ENCODE measurements at places on chromosomes 6 and 20.

GRCh38 chr20:22562620-22563019 is 21.8 kb downstream of the FOXA2 start:
- DNase-seq, result no peak

DNA sequence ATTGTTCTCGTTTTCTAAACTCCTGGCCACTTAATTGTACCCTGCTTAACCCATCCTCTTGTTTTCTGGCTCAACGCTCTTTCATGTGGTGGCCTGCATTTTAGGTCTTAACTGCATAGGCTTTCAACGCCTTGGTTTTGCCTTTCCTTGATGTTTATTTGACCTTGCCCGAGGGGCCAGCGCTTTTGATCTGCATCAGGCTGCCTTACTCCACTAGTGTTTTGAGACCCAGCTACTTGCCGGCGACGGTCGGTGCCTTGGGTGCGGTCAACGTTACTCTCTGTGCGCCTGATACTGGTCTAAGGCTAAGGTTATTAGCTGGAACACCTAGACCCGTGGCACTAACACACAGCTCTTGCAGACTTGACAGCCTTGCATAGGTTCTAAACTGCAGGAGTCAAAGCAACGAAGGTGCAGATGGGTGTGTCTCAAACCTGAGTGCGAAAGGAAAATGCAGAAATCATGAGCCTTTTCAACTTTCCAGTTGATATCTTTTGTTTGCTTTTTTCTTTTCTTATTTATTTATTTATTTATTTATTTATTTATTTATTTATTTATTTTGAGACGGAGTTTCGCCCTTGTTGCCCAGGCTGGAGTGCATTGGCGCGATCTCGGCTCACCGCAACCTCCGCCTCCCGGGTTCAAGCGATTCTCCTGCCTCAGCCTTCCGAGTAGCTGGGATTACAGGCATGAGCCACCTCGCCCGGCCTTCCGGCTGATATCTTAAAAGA is 138.8 kb downstream of the HFE start:
- no peak for DNase-seq

DNA sequence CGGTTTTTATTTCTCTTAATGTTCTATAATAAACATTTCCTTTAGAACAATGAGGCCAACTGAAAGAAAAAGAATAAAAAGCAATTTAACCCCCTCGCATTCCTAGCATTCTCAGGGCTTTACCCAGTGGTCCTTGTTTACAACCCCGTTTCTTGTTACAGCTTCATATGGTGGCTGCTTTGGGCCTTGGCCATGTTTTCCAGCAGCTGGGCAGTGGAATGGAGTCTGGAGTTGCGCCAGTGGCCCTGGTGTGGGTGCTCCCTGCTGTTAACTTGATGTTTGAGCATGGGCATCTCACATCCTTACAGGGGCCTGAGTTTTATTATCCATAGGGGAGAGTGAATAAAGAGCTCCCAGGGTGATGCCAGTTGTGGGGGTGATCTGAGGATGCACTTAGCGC is 18.8 kb downstream of the EFCAB8 start:
- DNase-seq, result no peak

- no peak for DNase-seq
These were observed 39.6 kb upstream of the NOX3 start for GRCh38 chr6:155495011-155495768.

- DNase-seq, result no peak
These were observed 81.5 kb upstream of the NHSL1 start for GRCh38 chr6:138580801-138581200.

GRCh38 chr20:48671141-48671540 is 156.7 kb downstream of the PREX1 start:
- DNase-seq, result no peak

GRCh38 chr6:83853178-83854000 is at the start of gene RIPPLY2:
RIPPLY2 (plus strand) TSS chr6:83853360; CDS start chr6:83853417, 57 bp downstream.
- no peak for DNase-seq

- no peak for DNase-seq
These were observed 182.4 kb downstream of the KHDC1L start for GRCh38 chr6:73042892-73043291.

DNA sequence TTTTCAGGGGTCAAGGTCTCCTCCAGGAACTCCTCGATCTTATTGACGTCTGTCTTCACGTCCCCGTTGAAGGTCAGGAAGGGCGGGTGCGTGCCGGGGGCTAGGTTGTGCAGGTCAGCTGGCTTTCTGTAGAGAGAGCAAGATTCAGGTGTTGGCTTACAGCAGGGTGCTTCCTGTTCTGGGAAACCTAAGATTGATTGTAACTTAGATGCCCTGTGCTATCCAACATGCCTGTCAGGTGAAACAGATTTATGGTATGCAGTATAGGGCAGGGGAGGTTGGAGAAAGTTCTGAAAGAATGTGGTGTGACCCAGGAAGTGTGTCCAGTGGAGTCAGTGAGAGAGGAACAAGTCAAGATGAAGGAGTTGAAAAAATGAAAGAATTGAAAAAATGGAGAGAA is 66.4 kb downstream of the CLIC5 start:
- DNase-seq, result no peak

DNA sequence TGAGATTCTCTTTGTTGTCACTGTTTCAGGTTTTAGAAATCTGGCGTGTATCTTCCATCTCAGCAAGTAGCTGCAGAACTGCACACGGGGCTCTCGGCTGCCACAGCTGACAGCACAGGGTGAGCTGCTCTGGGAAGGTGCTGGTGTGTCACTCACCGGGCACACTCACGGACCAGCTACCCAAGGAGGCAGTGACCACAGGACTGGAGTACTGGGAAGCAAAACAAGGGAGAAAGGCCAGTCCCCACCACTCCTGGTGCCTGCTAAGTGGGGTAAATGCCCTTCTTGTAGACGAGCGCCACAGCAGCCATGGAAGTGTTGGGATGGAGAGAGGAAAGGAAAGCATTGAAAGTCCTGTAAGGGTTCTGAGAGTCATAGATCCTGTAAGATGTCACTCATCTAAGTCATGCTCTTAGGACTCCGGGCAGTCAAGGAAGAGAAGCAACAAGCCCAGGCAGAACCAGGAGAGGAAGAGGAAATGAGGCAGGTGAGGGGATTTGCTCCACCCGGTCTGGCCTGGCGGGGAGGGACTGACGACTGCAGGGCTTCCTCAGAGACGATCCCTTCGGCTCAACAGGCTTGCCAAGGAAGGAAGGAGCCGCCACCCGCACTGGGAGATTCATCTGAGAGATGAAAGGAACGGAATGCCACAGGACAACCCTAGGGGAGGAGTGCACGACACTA is 48.1 kb downstream of the PRDM1 start:
- no peak for DNase-seq

- no peak for DNase-seq
These were observed 134.1 kb downstream of the ELOVL4 start for GRCh38 chr6:79813143-79813850.

DNA sequence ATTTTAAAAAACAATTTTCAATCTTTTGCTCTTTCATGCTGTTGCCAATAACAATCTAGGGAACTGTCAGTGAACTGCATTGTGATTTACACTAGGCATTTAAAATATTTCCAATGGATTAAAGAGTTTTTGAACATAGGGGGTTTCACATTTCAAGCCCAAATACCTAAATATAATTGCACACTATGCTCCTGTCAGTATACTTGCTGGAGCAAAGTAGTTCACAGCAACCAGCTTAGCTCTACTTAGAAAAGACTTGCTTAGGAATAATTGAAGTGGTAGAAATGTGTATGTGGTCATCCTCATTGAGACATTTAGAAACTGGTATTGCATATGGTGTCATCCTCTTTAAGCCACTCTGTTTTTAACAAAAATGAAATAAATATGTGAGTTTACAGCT is 41.7 kb upstream of the REV3L start:
- DNase-seq, result no peak

- DNase-seq, result no peak
These were observed 7.4 kb downstream of the HLA-F start for GRCh38 chr6:29730575-29731126.

DNA sequence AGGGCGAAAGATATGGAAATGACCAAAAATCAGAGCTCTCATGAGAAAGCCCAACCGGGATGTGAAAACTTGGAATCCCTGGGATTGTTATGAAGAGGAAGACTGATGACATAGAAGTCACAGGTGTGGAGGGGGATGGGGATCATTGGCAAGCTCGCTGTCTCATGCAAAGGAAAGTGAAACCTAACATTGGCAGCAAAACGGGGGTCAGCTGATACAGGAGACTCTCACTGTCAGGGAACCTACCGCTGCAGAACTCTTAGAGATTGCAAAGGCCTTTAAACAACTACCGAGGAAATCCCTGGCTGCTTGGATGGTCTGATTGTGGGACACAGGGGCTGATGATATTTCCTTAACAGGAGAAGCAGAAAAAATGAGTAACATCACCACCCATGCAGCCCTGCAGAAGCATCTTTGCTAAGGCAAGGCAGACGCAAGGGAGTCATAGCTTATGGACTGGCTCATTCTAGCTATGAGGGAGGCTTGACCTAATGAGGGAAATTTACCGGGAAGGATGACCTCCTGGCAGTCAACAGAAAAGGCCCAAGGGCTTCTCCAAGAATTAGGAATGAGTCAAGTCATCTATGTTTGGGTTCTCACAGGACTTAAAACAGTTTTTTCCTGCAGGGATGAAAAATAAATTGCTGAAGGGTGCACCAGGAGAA is 7.0 kb downstream of the MUC21 start:
- DNase-seq, result no peak

GRCh38 chr6:145962581-145962980 is 1.6 kb downstream of the SHPRH start:
- DNase-seq, result no peak

- DNase-seq, result no peak
These were observed 57.4 kb downstream of the PREP start for GRCh38 chr6:105345506-105345905.

- DNase-seq, result no peak
These were observed 157.9 kb upstream of the MLN start for GRCh38 chr6:33961691-33962090.

DNA sequence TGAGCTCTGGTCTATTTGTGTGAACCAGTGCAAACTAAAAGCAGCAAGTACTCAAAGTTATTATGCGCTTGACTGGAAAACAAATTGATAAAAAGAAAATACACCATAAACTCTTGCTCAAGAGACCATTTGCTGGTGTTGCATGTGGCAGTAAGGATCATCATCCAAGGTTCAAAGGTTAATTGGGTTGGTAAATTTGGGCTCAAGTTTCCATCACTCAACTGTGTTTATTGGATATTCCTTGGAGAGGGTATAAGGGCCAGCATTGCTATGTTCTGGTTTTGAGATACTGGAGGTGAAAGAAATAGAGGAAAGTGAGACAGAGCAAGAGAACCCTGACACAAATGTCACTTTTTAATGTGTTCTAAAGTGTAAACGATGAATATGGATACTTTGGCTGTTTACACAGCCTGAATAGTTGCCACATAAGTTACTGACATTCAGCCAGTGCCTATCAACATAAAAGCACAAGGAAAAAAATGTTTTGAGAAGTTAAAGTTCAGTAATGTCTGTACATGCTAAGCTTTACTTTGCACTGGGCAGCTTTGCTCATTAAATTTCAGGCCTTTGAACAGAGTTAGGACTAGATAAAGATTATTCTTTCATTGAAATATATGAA is 736.1 kb downstream of the HDGFL1 start:
- no peak for DNase-seq

GRCh38 chr20:4633780-4634179 is 87.9 kb upstream of the PRND start:
- no peak for DNase-seq

DNA sequence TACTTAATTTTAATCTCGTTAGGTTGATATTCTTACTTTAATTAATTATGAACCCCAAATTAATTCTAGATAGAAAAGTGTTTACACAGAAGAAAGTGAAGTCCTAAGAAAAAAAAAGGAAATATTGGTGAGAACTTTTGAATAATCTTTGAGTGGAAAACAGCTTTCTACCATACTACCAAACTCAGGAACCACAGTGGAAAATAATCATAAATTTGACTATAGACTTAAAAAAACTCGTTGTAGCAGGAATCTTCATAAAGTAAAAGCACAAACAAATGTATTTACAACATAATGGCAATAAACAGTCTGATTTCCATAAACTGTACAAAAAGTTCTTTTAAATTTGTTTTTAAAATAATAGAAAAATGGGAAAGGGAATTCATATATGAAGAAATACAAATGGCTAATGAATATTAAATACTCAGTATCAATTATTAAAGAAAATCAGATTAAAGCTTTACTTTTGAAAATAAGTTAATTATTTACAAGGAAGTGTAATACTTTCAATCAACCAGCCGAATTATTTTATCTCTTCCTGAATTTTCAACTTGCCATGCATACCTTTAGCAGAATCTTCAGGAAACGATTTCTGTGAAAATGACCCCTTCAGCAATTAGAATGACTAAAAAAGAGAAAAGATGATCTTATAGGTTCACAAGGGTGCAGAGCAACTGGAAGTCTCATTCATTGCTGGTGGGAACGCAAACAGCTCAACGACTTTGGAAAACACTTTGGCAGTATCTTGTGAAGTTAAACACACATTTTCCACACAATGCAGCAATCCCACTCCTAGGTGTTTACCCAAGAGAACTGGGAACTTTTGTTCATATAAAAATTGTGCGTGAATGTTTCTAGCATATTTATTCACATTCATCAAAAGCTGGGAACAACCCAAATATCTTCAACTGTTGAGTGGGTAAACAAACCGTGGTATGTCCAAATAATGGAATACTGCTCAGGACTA is 38.5 kb upstream of the BMP6 start:
- no peak for DNase-seq

- DNase-seq, result no peak
These were observed 140.0 kb downstream of the LINC00237 start for GRCh38 chr20:20966171-20966570.

GRCh38 chr6:40437631-40438030 is 149.5 kb downstream of the LRFN2 start:
- DNase-seq, result no peak

GRCh38 chr6:17902974-17903373 is 84.5 kb downstream of the KIF13A start:
- no peak for DNase-seq

DNA sequence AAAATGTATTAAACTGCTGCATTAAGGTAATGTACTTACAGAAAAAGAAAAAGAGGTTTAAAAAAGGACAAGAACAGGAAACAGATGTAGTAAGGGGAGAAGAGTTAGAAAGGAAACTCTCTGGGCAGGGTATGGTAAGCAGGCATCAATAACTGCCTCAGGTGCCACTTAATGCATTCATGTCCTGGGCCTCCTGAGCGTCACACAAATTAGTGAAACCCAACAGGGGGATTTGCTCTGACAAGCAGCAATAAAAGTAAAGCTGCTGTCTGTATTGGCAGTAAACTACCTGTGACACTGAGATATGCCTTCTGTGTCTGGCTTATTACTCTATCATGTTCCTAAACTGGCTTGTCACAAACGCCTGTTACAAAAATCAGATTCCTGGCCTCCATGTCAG is 1.5 kb upstream of the EFHC1 start:
- no peak for DNase-seq

GRCh38 chr6:165581678-165582077 is 81.4 kb downstream of the PDE10A start:
- no peak for DNase-seq

DNA sequence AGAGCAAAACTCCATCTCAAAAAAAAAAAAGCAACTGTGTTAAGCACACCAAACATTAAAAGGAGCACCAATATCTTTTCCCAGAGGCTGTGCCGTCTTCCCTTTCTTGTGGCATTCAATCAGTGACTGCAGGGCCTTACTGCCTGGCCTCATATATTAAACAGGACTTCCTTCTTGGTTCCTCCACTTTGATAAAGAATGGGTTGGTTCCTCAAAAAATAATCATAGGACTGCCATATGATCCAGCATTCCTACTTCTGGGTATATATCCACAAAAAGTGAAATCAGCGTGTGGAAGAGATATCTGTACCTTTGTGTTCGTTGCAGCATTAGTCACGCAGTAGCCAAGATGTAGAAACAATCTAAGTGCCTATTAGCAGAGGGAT is 40.3 kb upstream of the GFOD1 start:
- DNase-seq, result no peak

Data from stimulated activated CD4-positive, alpha-beta T cell treated with anti-CD3 and anti-CD28 coated beads, Interleukin-4, amount 100 ng/mL, for 48 hours (primary cell).